ENCODE measurements at places on chromosomes 4 and X. TPM values are rescaled to one million over a fixed set of nuclear protein-coding genes. Genes with fewer than 3 reads are reported as not detected.

GRCh38 chrX:153494541-153495361 is at the start of gene BGN:
Gene BGN (plus strand): TSS chrX:153494980. CDS start chrX:153504632, 9,652 bp downstream.
- no peak for DNase-seq

DNA sequence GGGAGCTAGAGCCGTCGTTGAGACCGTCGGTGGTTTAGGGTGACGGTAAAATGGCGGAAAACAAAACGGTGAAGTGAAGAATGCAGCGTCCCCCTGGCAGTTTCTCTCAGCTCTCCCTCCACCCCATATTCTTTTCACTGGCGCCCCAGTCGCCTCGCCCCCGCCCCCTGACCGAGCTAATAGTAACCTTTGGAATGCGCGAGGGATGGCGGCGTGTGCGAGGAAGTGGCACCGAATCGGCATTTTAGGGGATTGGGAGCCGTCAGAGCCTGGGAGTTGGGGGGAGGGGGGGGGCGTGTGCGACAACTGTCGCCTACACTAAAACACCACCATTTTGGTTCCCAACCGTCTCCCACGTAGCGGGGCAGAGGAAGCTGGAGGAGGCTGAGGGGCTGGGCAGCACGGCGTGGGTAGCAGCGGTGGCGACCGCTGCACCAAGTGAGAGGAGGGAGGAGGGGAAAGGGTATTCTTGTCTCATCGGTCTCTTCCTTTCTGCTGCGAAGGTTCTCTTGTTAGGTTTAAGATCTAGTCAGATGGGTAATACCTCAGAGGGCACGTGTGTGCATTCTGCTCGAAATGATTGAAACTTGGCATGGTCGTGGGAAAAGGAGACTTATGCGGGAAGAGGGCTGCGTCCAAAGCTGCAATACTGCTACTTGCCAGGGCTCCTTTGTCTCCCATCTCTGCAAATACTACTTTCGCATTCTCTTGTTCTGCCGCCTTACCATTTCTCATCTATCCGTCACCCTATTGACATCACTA is 840 bp downstream of the ZNF711 start:
- DNase-seq, result peak; percentile 9

GRCh38 chr4:162015090-162015489 is 148.7 kb downstream of the FSTL5 start:
- no peak for DNase-seq

GRCh38 chrX:122582280-122582974 is 601.7 kb upstream of the GRIA3 start:
- DNase-seq, result no peak

DNA sequence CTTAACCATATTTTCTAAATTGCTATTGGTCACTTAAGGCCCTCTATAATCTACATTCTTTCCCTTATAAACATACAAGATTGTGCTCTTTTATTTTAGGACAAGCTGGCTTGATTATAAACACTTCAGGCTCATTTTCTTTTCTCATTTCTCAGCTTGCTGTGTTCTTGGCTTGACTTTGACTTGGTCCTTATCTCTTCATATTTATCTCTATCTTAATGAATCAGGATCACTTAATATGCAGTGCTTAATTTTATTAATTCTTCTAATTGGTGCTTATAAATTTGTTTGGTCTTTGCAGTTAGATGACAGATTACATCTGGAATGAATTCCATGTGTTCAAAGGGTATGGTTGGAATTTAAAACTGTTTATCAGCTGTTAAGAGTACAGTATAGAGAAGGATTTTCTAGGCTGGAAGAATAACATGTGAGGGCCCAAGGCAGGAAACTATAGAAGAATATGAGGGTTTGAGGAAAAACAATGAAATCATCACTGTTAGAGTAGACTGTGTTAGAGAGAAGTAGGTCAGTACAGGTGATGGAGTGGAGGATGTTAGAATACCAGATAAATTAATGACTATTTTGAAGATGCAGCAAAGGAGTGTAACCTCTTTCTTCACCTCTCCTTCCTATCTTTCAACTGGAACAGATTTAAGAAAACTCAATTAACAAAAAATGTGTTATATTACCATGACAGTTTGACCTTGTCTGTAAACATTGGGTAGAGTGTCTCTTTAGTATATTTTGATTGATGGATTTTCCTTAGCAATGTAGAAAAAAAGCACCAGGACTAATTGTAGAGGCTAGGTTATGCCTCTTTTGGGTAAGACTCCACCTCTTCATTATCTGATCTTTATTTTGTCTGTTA is 169.6 kb downstream of the RAPGEF2 start:
- DNase-seq, result no peak

GRCh38 chr4:42397635-42398170 is 415 bp downstream of the SHISA3 start:
- no peak for DNase-seq

- no peak for DNase-seq
Measured at GRCh38 chr4:40734497-40734896, 15.3 kb upstream of the NSUN7 start.

Gene SATL1
- polyA plus RNA-seq, result not detected

Gene NAP1L3
- not detected for polyA plus RNA-seq

Gene XPNPEP2
- polyA plus RNA-seq, result 2.7 TPM
